Gastrocnemius medialis (tissue), 4 donors: ENCODE measurements at places on chromosomes 16 and 17. TPM values are rescaled to one million over a fixed set of nuclear protein-coding genes. Genes with fewer than 3 reads are reported as not detected.
A peak's percentile ranks its signal among the peaks of the same experiment; 100 is the strongest.

- no peak for DNase-seq
Measured at GRCh38 chr17:20271011-20271610, 196.2 kb downstream of the LGALS9B start.

- DNase-seq = no peak
Measured at GRCh38 chr17:64401244-64401860, 10.7 kb upstream of the PECAM1 start.

- DNase-seq = no peak
Measured at GRCh38 chr17:30801671-30802070, 22.8 kb downstream of the CRLF3 start.

- no peak for DNase-seq
Measured at GRCh38 chr16:11497851-11498289, 88.8 kb downstream of the LITAF start.

DNA sequence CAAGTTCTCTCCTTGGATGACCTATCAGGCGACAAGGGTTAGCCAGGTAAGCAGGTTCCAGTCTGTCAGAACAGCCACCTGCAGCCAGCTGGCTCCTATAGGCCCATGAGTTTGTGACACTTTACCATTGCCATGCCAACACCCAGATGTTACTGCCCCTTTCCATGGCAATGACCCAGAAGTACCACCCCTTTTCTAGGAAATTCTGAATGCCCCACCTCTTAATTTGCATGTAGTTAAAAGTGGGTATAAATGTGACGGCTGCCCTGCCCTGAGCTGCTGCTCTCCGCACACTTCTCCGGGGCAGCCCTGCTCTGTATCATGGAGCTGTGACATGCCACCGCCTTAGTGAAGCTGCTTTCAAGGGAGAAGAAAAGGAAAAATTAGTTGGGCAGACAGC, 10.0 kb upstream of the SECTM1 start:
- DNase-seq = no peak

GRCh38 chr16:50972876-50973275, 178.2 kb downstream of the SALL1 start:
- DNase-seq = no peak

DNA sequence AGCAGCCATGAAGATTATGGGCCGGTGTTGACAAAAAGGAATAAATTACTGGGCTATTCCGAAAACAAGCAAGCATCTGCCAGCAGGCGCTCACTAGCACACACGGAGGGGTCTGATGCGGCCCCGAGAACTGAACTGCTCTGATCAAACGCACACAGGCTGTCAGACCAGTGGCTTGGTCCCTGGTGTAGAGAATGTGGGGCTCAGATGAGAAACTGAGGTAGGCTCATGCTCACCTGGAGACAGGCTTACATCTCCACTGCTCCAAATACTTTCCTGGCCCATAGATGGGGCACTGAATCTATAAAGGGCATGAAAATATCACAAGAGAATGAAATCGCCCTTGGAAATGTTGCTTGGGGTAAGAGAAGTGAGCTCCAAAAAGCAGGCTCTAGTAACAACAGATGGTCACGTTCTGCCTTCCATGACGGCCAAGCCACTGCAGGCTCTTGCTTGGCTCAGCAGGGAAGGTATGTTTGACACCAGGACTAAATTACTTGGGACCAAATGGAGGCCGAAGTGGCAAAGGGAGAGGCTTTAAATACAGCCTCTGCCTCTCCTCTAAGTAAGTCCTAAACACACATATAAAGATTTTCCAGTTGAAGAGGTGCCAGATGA, 5.4 kb downstream of the ABR start:
- no peak for DNase-seq

DNA sequence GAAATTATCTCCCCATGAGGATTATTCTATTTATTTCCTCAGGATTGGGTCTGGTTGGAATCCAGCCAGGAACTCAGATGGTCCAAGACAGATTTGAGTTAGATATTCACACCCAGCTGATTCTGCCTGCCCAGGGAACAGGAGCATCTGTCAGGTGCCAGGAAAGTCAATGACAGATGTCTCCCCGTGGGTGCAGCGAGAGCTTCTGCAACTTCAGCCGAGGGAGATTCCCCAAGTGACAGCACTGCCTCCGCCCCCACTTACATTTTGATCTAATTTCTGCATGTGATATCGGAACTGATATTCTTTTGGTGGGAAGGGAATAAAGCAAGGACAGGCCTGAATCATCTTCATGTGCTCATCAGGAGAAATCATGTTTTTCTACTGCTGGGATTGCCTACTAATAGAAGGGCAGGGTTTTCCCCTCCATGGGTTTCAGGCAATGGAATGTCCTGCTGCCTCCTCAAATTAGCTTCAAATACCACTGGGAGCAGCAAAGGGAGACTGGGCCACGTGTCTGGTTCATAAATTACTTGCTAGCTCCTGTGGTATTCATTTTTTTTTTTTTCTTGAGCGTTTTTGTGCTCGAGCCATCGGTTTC, 15.7 kb upstream of the DHX8 start:
- DNase-seq = peak; percentile 34

HAP1 gene
- 0.22 TPM for total RNA-seq

MYH1 gene
- 2,066 TPM for total RNA-seq

GRCh38 chr17:2860045-2860444, 63.8 kb downstream of the RAP1GAP2 start:
- no peak for DNase-seq
